ENCODE measurements at places on chromosomes 16 and 17. TPM values are rescaled to one million over a fixed set of nuclear protein-coding genes. Genes with fewer than 3 reads are reported as not detected.

GRCh38 chr16:21228361-21228872 is 5.1 kb upstream of the ANKS4B start:
- H3K27me3 ChIP-seq, result peaks cover 71% of the 10 kb centered on the region
- H3K4me1 ChIP-seq, result peaks cover 14% of the 10 kb centered on the region
- DNase-seq, result no peak

- no peak overlapping the region for H3K4me3 ChIP-seq
- H3K4me1 ChIP-seq, result peaks cover 15% of the 10 kb centered on the region
- H3K36me3 ChIP-seq, result peaks cover 18% of the 10 kb centered on the region
- H3K27me3 ChIP-seq, result no peaks in the 10 kb centered on the region
- H3K27ac ChIP-seq, result no peak overlapping the region
- no peak for DNase-seq
These were observed 18.7 kb downstream of the DUS2 start for GRCh38 chr16:68041783-68042182.

DNA sequence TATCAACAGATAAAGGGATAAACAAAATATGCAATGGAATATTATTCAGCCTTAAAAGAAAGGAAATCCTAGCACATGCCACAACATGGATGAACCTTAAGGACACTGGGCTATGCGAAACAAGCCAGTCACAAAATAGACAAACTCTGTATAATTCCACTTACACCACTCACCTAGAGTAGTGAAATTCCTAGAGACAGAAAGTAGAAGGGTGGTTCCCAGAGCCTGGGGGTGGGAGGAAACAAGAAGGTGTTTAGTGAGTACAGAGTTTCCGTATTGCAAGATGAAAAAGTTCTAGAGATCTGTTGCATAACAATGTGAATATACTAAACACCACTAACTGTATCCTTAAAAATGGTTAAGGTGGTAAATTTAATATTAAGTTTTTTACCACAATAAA is 10.0 kb downstream of the SPOP start:
- no peaks in the 10 kb centered on the region for H3K27me3 ChIP-seq
- no peak overlapping the region for H3K27ac ChIP-seq
- DNase-seq, result no peak
- H3K4me3 ChIP-seq, result no peak overlapping the region

GRCh38 chr17:59315866-59316265 is 15.6 kb upstream of the YPEL2 start:
- no peak overlapping the region for H3K27ac ChIP-seq
- peaks cover 4% of the 10 kb centered on the region for H3K4me1 ChIP-seq
- no peak for DNase-seq
- H3K4me3 ChIP-seq, result no peak overlapping the region
- H3K27me3 ChIP-seq, result no peaks in the 10 kb centered on the region

- peaks cover 21% of the 10 kb centered on the region for H3K27me3 ChIP-seq
- H3K36me3 ChIP-seq, result no peaks in the 10 kb centered on the region
- peaks cover 15% of the 10 kb centered on the region for H3K4me1 ChIP-seq
- no peak overlapping the region for H3K4me3 ChIP-seq
- DNase-seq, result no peak
These were observed 2.4 kb upstream of the VAC14 start for GRCh38 chr16:70803319-70803718.

Gene GGT6
- total RNA-seq, result not detected

DNA sequence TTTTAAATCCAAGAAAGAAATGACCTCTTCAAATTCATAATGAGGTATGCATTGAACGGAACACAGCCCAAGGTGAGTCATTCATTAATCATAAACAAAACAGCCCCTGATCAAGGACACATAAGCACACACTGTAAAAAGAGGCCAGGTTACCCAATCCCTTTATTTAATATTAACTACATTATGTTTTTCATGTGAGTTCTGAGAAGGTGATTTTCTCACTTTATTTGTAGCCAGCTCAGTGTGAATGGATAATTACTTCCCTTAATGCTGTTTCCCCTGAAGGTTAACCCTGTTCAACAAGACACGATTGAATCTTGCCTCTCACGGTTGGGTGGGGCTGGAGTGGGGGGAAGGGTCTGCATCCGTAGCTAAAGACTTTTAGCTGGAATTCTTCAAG is 257.3 kb upstream of the SALL1 start:
- H3K36me3 ChIP-seq, result no peaks in the 10 kb centered on the region
- DNase-seq, result no peak
- no peak overlapping the region for H3K4me3 ChIP-seq
- H3K27ac ChIP-seq, result no peak overlapping the region
- H3K27me3 ChIP-seq, result no peaks in the 10 kb centered on the region
- H3K4me1 ChIP-seq, result no peaks in the 10 kb centered on the region

- H3K27me3 ChIP-seq, result peaks cover 2% of the 10 kb centered on the region
- H3K4me3 ChIP-seq, result peak overlapping the region; percentile 29
These were observed 12.2 kb upstream of the LONP2 start for GRCh38 chr16:48231727-48232492.

DNA sequence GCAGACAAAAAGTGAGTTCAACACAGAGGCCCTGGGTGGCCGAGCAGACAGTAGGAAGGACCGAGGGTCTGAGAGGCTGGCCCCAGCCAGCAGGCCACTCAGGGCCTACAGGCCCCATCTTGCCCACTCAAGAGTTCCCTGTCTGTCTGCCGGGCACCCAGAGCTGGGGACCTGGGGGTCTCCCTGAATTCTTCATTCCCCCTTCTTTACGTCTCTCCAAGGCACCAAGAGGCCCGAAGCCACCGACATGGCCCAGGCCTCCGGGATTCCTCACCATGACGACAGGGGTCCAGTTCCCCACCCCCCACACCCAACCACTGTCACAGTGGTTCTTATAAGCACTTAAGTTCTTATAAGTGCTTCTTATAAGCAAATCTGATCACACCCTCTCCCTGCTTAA is 49.2 kb downstream of the NOS2 start:
- no peak for DNase-seq
- no peaks in the 10 kb centered on the region for H3K27me3 ChIP-seq
- H3K27ac ChIP-seq, result no peak overlapping the region
- H3K4me3 ChIP-seq, result no peak overlapping the region
- no peaks in the 10 kb centered on the region for H3K36me3 ChIP-seq

Gene NRN1L
- 2.1 TPM for total RNA-seq

DNA sequence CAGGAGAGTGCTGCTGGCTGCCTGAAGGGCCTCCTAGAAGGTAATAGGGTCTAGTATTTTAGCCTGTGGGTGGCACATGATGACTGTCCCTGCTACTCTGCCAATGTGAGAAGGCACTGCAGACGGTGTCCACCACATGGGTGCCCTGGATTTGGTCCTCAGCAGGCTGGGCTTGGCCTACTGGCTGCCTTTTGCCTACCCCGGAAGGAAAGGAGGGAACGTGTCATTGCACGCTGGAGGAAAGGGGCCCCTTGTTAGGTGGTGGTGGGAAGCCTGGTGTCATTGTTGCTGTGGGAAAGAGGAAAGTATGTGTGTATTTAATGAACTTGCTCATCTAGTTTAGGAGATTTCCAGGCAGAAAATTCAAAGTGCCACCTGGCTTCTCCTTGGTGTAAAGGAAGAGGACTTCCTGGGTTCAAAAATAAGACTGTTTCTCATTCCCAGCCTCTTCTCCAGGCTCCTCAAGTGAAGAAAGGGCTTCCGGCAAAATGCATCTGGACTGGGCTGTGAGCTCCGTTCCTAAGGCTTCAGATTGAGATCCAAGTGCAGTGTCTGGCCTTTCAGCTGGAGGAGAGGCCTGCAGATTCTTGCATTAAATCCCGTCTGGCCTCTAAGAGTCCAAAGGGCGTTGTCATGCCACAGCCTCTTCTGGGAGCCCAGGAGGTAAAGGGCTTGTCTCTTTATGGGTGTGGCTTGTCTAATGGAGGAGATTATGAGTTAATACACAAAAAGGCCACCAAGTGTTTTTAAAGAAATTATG is 55.1 kb downstream of the RPTOR start:
- H3K4me1 ChIP-seq, result peaks cover 54% of the 10 kb centered on the region
- H3K36me3 ChIP-seq, result peaks cover 27% of the 10 kb centered on the region
- H3K27ac ChIP-seq, result peak overlapping the region; percentile 75
- H3K27me3 ChIP-seq, result peaks cover 2% of the 10 kb centered on the region
- DNase-seq, result peak; percentile 33
- H3K4me3 ChIP-seq, result peak overlapping the region; percentile 30

DNA sequence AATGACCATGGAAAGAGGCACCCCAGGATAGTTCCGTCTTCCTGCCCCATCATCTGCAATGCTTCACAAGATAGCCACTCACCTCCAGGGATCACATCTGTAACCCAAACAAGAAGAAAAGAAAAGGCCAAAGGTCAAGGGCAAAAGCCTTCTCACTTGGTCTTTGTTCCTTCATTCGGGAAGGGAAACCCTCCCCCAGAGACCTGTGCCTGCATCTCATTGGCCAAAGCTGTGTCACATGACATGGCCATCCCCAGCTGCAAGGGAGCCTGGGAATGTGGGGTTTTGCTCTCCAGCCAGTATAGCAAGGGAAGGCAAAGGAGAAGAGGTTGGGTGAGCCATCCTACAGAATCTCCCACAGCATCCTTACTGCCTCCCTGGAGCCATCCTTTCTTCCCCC is 47.9 kb downstream of the NOL11 start:
- no peak overlapping the region for H3K27ac ChIP-seq
- no peaks in the 10 kb centered on the region for H3K36me3 ChIP-seq
- no peak overlapping the region for H3K4me3 ChIP-seq
- no peaks in the 10 kb centered on the region for H3K4me1 ChIP-seq
- no peaks in the 10 kb centered on the region for H3K27me3 ChIP-seq

Gene ENPP7
- 0.14 TPM for total RNA-seq

DNA sequence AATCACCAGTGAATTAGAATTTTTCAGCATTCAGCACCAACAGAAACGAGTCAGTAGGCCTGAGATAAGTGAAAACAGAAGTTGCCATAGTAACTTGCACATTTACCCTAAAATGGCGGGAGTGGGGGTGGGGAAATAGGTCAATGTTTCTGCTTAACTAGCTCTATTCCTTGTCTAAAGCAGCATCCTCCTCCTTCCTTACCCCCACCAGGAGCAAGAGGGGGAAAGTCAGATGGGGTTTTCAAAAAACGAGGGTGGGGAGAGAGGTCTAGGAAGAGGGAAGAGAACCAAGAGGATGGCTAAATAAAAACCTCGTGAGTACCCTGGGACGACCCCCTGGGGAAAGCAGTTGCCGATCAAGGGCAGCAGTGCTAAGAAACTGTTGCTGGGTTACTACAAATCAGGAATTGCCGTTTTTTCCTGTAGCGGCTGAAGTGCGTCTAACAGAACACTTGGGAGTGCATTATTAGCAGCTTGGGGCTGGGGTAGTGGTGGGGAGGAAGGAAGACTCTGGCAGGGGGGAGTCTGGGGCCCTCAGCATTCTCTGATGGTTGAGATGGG is 34.4 kb upstream of the MNT start:
- H3K36me3 ChIP-seq, result peaks cover 9% of the 10 kb centered on the region
- H3K27ac ChIP-seq, result no peak overlapping the region
- no peak for DNase-seq
- H3K4me3 ChIP-seq, result no peak overlapping the region
- no peaks in the 10 kb centered on the region for H3K27me3 ChIP-seq

GRCh38 chr16:4314532-4315185 is 1.2 kb upstream of the GLIS2 start:
- H3K4me3 ChIP-seq, result peak overlapping the region; percentile 86

Gene HBA2
- total RNA-seq, result not detected

- peaks cover under 1% of the 10 kb centered on the region for H3K27me3 ChIP-seq
- peaks cover 19% of the 10 kb centered on the region for H3K4me1 ChIP-seq
These were observed 5.0 kb upstream of the CCDC57 start for GRCh38 chr17:82217530-82218204.

DNA sequence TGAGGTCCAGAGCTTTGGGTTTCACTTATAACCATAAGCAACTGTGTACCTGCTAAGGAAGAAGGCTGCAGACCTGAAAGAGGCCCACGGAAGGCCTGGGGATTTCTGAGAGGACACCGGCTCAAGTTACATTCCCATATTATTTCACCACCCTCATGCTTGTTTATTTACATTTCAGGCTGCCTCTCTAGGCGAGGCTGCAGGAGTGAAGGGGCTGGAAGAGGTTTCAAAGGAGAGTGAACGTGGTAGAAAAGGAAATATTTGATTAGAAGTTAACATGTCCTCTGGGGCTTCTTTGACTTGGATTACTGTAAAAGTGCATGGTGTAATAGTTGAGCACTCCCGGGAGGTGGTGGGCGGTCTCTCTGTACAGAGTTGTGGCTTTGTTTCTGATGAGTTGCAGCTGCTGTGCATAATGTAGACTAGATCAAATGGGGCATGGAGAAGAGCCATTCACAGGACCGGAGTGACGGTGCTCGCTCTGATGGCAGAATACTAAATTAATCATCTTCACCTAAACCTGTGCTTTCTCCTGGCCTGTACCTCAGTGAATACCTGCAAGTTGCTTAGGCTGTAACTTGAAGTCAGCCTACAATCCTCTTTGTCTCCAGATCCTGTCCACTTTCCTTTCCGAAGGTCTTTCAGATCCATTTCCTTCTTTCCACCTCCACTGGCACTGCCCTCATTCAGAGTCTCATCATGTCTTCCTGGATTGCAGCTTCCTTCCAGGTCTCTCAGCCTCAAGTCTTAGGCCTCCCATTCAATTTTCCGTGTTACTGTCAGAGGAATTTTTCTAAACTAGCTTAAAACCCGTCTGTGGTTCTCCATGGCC is 1.9 kb upstream of the CPD start:
- H3K4me1 ChIP-seq, result peaks cover 42% of the 10 kb centered on the region
- H3K4me3 ChIP-seq, result no peak overlapping the region

Data from activated naive CD8-positive, alpha-beta T cell treated with anti-CD3 and anti-CD28 coated beads, Interleukin-2, amount 10 ng/mL, durations not matched to agents 7 days and 5 days (primary cell).